ENCODE measurements at places on chromosomes 1 and 21.
A peak's percentile ranks its signal among the peaks of the same experiment; 100 is the strongest.

GRCh38 chr1:16126743-16127515 is 28.9 kb downstream of the EPHA2 start:
- no peak for DNase-seq

GRCh38 chr1:233780049-233780448 is 124.4 kb upstream of the SLC35F3 start:
- no peak for DNase-seq

- no peak for DNase-seq
These were observed 116.3 kb downstream of the GLUL start for GRCh38 chr1:182275271-182275670.

GRCh38 chr1:84121360-84121759 is 22.7 kb upstream of the PRKACB start:
- no peak for DNase-seq

GRCh38 chr1:153374071-153374470 is 1.4 kb downstream of the S100A12 start:
- DNase-seq = no peak

DNA sequence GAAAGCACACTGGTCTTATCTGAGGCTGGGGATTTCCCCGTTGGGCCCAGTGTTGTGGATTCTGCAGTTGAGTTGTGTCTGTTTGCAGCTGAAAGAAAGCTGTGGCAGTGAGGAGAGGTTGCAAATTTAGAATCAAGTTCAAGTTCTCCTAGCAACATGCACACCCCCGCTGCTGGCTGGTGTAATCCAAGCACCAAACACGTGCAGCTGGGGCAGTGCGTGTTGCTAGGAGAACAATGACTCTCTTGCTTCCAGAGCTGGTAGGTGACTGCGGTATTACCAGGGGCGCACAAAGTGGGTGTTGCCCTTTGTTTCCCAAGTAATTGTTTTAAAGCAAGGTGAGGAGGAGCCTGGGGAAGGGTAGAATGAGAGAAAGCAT is 91.5 kb downstream of the IER5 start:
- peak; percentile 77 for DNase-seq

DNA sequence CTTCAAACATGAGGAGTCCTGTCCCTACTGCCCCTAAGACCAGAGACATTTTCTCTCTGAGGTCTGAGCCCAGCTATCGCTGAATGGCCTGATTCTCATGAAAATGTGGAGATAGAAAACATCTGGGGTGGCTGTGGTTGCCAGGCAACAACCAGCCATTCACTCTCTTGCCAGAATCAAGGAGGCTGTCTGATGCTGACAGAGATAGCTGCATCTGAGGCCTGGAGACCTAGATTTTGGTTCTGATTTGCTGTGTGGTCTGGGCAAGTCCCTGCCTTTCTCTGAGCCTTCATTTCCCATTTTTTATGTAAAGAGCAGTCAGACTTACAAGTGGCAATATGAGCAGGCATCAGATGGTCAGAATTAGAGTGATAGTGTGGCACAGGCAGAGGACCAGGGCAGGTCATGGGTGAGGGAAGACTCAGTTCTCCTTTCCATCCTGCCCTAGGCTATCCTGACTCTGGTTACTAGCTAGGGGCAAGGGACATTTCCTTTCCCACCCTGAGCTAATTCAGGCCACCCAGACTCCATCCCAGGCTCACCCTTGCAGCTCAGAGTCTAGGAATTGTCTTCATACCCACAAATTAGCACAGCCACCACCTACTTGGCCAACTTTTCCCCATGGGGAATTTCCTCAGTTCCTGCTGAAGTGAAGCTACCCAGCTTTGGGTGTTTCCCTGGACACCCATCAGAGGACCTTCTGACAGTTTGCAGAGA is 20.0 kb upstream of the RNF19B start:
- no peak for DNase-seq

- DNase-seq = no peak
These were observed 97.6 kb downstream of the ZZZ3 start for GRCh38 chr1:77584884-77585283.

DNA sequence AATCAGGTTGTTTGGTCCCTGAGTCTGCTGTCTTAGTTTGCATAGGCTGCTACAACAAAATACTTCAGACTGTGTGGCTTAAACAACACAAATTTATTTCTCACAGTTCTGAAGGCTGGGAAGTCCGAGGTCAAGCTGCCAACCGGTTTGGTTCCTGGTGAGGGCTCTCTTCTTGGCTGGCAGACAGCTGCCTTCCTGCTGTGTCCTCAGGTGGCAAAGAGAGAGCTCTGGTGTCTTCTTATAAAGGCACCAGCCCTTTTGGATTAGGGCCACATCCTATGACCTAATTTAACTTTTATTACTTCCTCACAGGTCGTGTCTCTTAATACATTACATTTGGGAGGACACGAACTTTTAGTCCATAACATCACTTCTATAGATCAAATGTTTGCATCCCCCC is 89.6 kb upstream of the CD34 start:
- DNase-seq = no peak

DNA sequence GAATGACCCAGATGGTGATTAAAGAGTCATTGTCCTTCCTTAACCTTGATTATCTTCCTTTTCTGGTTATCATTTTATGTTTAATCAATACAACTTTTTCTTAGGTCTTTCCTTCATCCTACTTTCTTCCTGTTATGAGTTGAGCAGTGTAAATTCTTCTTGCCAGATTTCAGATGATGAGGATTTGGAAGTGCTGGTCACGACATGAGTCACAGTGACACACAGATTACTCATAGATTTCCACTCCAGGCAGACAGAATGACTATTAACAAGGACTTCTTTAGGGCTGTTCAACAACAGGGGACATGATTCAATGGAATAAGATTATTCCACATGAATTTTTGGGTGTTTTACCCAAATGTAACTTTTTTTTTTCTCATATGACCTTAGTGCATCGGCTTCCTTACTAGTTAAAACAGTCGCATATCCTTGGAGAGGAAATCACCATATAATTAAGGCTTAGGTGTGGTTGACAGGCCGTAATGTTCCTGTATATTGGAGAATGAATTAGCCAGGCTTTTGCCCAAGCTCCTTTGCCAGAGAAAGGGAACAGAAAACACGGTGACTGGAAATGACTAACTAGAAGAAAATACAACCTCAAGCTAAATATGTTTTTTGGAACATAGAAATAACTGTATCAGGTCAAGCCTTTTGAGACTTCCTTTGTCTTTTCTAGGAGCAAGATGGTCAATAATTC is 44.2 kb downstream of the PRRX1 start:
- DNase-seq = no peak

DNA sequence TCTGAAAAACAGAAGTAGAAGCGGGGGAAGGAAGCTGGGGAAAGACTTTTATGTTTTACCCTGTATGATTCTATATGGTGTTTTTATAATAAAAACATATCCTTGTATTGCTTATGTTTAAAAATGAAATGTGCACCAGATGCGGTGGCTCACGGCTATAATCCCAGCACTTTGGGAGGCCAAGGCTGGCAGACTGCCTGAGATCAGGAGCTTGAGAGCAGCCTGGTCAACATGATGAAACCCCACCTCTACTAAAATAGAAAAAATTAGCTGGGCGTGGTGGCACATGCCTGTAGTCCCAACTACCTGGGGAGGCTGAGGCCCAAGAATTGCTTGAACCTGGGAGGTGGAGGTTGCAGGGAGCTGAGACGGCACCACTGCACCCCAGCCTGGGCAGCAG is 155.4 kb downstream of the SMYD3 start:
- no peak for DNase-seq

Measured in spinal cord (tissue), 10 donors.